Stimulated activated CD4-positive, alpha-beta T cell treated with anti-CD3 and anti-CD28 coated beads, Interleukin-15, amount 100 ng/mL, for 1 hour (primary cell): ENCODE measurements at places on chromosomes 6 and 20.

DNA sequence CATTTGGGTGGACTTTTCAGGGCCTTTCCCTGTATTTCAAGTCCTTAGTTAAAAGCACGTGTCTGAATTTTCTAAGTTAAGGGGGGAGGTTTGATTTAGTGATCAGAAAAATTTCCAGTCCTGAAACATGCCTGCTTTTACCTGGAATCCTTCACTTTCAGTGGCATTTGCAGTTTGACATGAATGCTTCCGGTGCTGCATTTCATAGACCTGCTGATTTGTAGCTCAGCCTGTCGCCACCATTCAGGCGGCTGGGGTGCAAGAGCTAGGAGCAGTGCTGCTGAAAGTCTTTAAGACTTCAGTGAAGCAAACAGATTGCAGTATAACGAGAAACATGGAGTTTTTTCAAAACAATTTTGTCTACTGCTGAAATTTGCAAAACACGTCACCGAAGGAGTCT, 14.0 kb downstream of the RPS6KA2 start:
- DNase-seq, result no peak

DNA sequence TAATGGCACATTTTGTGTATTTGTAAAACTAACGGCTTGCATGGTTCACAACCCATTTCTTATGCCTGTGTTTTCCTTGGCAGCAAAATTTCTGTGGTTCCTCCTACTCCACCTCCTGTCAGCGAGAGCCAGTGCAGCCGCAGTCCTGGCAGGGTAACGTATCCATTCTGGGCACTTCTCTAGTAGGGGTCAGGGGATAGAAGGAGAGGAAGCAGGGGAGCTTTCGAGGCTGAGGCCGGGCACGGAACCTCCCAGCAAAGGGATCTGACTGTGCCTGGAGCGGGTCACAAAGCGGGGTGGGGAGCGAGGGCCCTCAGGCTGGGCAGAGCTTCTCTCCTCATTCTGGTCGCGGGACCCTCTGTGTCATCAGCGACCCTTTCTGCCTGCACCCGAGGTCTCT, 58.4 kb downstream of the SYTL3 start:
- no peak for DNase-seq

- no peak for DNase-seq
Measured at GRCh38 chr6:167706313-167707109, 120.2 kb upstream of the AFDN start.

DNA sequence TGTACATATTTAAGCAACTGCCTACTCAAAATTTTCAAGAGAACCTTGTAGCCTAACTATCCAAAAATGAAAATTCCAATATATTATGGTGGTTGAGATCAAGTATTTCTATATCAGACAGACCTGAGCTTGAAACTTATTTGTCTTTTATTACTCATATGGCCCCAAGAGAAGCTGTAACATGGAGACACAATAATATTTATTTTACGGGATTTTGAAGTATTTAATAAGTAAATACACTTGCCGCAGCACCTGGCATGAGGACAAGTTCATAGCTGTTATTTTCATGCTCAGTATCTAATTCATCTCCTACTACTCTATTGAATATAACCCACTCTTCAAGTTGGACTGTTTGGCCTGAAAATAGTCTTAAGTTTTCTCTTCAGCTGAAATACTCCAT, 28.0 kb downstream of the PTPRK start:
- DNase-seq, result no peak

DNA sequence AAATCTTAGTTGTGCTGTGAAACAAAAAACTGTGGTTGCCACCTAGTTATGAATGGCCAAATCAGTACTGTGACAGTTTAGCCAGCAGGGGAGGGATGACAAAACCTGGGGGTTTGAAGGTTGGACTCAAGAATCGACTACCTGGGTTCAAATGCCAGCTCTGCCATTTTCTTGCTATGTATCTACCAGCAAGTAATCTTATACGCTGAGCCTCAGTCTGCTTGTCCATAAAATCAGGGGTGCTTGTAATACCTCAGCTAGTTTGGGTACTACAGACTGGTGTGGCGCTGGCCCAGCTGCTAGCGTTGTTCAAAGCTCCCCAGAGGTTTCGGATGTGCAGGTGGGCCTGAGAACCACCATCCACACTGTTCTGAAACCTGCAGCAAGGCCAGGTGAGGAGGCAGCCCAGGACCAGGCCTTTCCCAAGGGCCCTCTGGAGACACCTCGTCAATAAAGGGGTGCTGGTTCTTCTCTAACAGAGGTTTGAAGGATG, 40.4 kb downstream of the TRAM2 start:
- DNase-seq, result no peak

DNA sequence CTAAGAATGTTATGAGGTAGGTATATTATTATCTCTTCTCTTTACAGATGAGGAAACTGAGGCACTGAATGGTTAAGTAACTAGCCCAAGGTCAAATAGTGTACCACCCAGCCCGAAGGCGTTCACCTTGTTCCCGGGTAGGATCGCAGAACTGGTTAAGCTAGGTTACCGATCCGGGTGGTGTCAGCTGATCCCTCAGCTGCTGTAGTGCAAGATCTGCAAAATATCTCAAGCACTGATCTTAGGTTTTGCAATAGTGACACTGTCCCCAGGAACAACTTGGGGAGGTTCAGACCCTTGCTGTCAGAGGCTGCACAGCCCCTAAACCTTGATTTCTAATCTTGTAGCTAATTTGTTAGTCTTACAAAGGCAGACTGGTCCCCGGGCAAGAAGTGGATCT, 28.1 kb downstream of the SLC52A3 start:
- DNase-seq, result no peak

DNA sequence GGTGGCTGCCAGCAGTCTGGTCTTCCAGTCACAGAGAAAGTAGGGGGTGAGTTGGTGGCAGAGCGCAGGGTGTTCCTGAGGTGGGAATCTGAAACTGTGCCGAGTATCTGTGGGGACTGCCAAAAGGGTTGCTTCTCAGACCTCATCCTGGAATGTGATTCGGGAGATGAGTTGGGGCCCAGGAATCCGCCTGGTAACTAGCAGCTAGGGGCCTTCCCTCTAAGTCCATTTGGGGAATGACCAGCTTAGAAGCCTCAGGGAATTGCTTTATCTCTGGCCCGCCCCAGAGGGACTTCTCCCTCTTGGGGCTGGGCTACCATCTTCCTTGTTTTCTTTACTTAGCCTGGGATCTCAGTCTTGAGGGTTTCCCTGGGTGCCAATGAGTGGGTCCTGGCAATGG, 49.6 kb downstream of the MOCS1 start:
- no peak for DNase-seq

- DNase-seq, result no peak
Measured at GRCh38 chr6:14882394-14883026, 363.4 kb upstream of the JARID2 start.

- DNase-seq, result no peak
Measured at GRCh38 chr6:153000243-153000642, 2.3 kb downstream of the MTRF1L start.

DNA sequence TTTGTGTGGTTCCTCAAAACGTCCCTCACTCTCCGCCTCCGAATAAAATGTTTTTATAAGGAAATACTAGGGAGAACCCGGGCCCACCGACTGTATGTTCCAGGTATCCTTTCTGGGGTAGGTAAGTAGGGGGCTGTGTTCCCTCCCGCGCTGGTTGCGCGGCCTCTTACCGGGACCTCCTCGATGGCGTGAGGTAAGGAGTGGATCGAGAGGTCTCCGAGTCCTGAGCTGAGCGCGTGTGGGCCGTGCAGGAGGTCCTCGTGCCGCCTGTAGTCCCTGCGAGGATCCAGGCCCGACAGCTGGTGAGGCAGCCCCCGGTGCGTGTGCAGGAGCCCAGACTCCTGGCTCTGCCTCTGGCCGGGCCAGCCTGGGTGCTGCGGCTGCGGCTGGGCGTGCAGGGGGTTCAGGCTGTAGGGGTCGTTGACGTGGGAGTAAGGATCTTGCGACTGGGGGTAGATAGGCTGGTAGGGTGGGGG, 5.1 kb downstream of the TFAP2A start:
- no peak for DNase-seq

- no peak for DNase-seq
Measured at GRCh38 chr6:129263176-129263575, 380.2 kb downstream of the LAMA2 start.

DNA sequence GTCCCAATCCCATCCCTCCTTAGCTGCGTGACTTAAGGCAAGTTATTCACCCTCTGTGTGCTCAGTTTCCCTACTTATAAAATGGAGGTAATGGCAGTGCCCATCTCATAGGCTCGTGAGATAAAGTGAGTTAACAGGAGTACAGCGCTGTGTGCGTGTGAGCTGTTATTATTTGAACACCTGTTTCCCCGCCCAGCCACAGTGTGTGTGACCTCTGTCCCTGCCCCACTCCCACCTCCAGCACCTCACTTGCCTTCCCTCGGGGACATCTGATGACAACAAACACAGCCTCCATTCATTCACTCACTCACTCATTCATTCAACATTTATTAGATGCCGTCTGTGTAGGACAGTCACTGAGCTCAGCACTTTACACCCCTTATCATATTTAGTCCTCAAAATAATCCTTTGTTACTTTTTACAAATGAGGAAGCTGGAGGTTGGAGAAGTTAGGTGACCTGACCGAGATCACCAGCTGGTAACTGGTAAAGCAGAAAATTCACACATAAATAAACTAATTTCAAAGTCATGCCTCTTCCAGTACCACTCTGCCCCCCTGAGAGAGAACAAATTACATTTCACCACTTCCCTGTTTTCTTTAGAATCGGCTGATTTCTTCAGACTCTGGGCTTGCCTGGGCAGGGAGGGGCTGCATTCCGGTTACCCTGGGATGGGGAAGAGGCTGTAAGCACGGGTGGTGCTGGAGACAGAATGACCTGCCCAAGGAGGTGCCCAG, 58.6 kb downstream of the CPNE5 start:
- DNase-seq, result no peak

- DNase-seq, result no peak
Measured at GRCh38 chr6:15770347-15771143, 107.7 kb upstream of the DTNBP1 start.

DNA sequence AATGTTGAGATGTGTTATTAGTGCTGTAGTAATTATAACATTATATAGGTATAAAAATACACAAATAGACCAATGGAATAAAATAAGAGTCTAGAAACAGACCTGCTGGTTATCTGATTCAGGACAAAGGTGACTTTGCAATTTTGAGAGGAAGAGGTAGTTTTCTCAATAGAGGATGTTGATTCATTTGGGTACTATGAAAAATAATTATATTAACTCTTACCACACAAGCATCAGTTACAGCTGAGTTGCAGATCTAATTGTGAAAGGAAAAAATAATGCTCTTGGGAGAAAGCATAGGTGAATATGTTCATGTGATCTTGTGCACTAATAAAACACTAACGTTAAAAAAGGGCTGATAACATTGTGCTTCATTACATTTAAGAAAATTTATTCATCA, 103.0 kb downstream of the BCKDHB start:
- DNase-seq, result no peak

GRCh38 chr6:79441192-79441591, 96.0 kb downstream of the LCA5 start:
- DNase-seq, result no peak

DNA sequence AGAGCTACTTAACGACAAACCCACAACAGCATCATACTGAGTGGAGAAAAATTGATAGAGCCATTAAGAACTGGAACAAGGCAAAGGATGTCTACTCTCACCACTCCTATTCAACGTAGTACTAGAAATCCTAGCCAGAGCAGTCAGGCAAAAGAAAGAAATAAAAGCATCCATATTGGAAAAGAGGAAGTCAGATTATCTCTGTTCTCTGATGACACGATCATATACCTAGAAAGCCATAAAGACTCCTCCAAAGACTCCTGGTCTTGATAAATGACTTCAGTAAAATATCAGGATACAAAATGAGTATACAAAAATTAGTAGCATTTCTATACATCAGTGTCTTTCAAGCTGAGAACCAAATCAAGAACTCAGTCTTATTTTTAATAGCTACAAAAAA, 17.0 kb upstream of the FHL5 start:
- no peak for DNase-seq

- no peak for DNase-seq
Measured at GRCh38 chr6:34657037-34657306, 39.6 kb downstream of the ILRUN start.

- no peak for DNase-seq
Measured at GRCh38 chr20:46583411-46584214, 33.2 kb upstream of the OCSTAMP start.

- DNase-seq, result no peak
Measured at GRCh38 chr6:6270948-6271535, 49.4 kb downstream of the F13A1 start.

- DNase-seq, result no peak
Measured at GRCh38 chr6:32108094-32108627, 977 bp downstream of the TNXB start.

DNA sequence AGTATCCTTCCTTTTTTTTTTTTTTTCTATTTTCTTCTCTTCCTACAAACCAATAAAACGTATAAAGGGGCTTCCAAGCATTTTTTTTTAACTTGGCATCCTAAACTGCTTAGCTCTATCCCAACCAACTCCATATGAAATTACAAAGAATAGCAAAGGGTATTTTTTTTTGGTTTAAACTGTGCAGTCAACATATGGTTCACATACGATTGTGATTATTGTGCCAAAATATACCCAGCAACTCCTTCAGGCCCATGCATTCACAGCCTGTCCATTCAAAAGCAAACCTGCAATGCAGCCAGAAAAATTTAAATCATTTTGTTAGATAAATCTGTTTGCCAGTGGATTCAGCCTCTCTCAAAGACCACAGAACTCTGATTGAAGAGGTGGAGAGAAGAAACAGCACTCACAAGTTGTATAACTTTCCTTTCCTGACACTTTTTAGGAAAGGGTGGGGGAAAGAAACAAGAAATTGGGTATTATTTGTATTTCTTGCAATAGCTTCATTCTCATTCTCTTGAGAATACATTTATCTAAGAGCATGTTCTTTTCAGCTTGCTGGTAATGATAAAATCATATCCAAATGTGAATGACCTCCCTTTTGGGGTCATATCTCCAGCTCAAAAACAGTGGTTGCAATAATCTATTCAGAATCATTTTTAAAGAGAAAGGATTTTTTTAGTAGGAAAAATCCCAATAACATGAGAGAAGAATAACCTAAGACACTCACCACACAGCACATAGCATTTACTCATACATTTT, 701.3 kb upstream of the CHD6 start:
- no peak for DNase-seq

GRCh38 chr20:45867136-45867818, 9.9 kb downstream of the ZSWIM3 start:
- DNase-seq, result no peak

GRCh38 chr20:50649590-50649989, 41.8 kb downstream of the RIPOR3 start:
- DNase-seq, result no peak

DNA sequence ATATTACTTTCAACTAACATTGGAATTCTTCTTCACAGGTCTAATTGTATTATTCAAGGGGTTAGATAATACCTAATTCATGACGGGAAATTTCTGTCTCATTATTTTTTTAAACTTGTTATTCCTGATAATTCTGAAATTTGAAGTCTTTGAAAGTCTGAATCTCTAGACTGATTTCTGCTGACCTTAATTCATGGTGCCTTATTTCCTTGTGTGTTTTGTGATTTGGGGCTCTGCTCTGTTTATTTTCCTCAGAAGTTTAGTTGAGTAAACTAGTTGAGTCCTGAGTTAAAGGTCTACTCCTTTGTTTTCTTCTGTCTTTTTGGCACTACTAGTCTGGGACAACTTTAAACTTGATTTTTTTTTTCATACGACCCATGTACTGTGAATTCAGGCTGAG, 5.9 kb downstream of the DEFB118 start:
- DNase-seq, result no peak
